ENCODE measurements at places on chromosomes 4 and X.

- DNase-seq: no peak
Measured at GRCh38 chr4:170097681-170098080, 7.9 kb upstream of the AADAT start.

- no peak for DNase-seq
Measured at GRCh38 chr4:10320130-10320529, 137.1 kb downstream of the ZNF518B start.

DNA sequence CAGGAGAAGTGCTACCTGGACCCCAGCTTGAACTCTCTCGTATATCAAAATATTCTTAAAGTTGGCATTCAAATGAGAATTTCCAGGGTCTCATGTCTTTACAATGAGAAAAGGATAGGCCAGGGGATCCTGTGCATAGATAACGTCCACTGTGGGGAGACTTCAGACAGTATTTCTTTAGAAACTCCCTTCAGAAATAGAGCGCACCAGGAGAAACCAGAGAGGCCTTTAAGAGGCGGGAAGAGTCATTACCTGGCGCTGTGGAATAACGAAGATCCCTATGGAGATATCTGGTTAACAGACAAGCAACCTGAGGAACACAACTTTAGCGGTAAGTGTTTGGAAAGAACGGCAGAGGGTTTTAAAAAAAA, 600 bp downstream of the RADX start:
- no peak for DNase-seq

DNA sequence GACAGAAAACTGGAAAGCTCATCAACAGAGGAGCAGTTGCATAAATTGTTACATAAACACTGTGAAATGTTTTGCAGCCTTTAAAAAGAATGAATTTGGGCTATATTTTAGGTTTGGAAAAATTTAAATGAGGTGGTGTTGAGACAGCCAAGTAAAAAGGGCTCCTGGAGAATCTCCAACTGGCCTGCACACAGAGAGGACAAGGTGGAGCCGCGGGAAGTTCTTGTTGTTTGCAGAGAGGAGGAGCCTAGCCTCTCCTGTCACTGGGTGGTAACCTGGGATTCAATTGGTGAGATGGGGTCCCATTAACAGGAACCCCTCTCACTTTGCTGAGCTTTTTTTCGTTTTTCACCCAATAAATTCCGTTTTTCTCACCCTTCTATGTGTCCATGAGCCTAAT, 13.4 kb downstream of the GIMD1 start:
- DNase-seq: no peak

- peak; percentile 59 for DNase-seq
Measured at GRCh38 chr4:123234955-123235354, 161.6 kb upstream of the SPRY1 start.

GRCh38 chr4:102527695-102528283, 26.6 kb downstream of the NFKB1 start:
- DNase-seq: no peak

GRCh38 chrX:17689971-17690409, 47.3 kb upstream of the SCML1 start:
- DNase-seq: peak; percentile 78

GRCh38 chr4:78975865-78976264, 36.6 kb upstream of the PAQR3 start:
- no peak for DNase-seq

- DNase-seq: no peak
Measured at GRCh38 chrX:139823806-139824205, 109.0 kb downstream of the ATP11C start.

DNA sequence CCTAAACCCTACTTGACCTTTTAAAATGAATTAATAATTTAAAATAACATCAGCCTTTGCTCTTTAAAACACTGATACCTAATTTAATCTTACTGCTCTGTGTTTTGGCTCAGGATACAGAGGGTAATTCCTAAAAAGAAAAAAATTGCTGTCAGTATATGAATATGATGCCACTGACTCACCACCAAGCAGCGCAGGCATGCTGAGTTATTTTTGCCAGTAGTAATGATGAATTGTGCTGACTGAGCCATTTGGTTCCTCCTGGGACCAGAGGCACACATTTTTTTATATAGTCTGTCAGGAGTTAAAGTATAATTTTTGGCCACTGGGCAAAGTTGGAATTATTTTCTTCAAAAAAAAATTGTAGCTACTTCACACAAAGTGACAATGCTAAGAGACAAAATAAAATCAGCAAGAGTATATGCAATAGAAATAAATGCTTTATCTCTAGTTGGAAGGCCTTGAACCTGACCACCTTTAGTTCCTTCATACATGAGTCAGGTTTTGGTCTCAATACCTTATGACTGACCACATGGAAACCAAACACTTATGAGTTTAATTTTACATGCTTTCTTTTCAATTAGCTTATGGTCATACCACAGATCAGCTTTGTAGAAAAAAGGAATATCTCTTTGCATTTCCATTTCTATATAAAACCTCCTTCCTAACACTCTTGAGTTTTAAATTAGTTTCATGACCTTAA, 115.1 kb downstream of the PPP3CA start:
- peak; percentile 84 for DNase-seq

- peak; percentile 44 for DNase-seq
Measured at GRCh38 chrX:13069771-13070416, 25.5 kb upstream of the FAM9C start.

GRCh38 chr4:11160288-11160687, 268.4 kb downstream of the HS3ST1 start:
- no peak for DNase-seq

DNA sequence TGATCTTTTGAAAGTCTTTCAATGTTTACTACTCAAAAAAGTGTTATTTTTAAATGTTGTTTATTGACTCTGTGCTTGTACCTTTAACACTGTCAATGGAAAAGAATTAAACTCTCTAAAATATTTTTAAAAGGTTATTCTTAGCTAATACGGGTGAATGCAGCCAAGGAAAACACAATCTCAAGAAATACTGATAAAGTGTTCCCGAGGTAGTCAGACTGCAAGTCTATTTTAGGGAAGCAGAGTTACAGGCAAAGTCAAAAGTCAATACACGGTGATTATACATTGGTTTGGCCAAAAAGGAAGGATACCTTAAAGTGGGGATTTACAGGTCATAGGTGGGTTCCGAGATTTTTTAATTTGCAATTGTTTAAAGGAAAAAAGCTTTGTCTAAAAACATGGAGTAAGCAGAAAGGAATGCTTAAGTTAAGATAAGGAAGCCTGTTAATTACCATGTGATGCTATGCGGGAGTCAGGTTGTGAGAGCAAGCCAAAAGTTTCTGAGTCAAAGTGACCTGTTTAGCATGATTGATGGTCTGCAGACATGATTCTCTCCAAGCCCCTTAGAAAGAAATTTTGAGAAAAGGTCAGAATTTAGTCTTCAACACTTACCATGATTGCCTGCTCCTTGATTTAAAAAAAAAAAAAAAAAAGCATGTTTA, 288.4 kb downstream of the KLHL4 start:
- no peak for DNase-seq

- DNase-seq: no peak
Measured at GRCh38 chr4:157994863-157995262, 178.0 kb downstream of the GASK1B start.

GRCh38 chrX:17038681-17039161, 92.3 kb downstream of the REPS2 start:
- DNase-seq: peak; percentile 20

DNA sequence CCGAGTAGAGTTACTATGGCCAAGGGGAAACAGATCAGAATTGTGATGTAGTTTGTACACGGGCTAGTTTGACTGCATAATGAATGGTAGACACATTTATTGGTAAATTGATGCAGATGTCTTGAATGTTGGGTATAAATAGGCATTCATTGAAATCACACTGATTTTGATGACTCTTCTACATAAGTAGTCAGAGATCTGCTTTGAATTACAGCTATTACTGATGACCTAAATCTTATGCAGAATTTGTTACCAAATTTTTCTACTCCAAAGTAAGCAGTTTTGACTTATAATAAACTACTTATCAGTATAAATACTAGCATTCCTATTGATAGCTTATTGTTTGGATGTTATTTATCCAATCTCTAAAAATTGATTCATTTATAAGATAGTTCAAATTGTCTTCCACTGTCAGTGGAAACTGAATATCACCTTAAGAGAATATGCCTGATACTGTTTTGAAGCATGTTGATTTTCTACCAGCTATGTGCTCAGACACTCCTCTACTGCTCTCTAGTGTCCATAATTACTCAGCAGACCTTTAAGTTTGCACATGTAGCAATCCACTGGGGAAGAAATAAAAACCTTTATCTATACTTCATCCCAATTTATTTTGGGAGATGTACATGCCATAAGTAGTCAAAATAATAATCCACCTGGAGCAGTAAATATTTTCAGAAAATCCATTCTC, 120.3 kb downstream of the RASL11B start:
- DNase-seq: peak; percentile 65

DNA sequence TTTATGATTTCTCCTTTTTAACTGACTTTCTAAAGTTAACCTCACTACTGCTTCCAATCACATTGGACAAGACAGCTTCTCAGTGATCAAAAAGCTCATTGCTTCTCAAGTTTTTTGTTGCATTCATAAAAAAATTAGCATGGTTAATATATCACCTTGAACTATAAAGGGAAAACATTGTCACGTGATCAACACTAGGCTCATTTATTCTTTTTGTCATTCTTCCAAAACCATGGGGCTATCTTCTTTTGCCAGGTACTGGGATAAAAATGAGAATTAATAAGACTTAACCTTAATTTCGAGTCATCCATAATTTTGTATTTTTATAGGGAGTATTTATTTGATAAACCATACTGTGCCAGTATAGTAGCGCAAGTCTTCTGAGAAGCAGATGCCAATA, 1105.9 kb upstream of the TENM3 start:
- DNase-seq: no peak

DNA sequence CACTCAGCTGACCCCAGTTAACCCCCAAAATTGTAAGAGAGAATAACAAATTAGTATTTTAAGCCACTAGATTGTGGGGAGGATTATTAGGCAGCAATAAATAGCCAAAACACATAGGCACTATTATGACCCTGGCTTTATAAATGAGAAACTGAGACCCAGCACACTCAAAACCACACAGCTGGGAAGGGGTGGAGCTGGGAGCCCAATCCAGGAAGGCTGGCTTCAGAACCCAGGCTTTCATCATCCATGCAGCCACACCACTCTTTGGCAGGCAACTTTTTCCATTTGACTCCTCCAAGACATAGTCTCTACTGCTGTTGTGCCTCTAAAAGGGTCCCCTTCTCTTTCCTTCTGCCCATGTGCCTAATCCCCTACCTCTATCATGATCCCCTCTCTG, 253.8 kb downstream of the DHX15 start:
- DNase-seq: no peak

DNA sequence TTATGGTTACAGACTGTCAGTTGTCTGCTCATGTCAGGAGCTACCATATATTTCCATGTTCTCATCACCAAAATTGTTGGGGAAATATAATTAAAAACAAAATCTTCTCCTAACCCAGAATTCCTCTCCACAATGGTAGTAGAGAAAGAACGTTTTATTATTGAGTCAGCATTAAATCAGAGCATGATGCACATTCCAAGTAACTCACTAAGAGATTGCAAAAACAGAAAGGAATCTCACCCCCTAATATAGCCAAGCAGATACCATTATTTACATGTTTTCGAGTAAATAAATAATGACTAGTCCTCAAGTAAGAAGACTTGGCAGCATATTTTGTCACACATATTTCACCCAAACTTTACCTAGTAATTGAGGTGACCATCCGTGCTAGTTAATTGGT, 36.2 kb upstream of the ARHGEF6 start:
- peak; percentile 50 for DNase-seq

DNA sequence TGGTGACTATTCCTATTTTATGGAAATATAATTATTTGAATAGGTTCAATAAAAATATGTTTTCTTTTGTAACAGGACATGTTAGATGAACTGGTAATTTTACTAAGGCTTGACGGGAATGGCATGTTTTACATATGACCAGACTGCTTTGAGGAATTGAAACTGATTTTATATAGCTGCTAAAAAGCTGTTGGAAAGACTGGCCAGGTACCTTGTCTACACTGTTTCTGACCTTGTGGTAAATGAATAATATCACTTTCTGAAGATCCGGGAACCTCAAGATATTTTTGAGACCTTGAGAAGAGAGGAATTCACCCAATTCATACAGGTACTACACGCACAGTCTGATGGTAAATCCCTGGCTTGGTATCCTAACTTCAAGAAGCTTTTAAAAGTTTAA, 42.1 kb upstream of the USP46 start:
- no peak for DNase-seq

DNA sequence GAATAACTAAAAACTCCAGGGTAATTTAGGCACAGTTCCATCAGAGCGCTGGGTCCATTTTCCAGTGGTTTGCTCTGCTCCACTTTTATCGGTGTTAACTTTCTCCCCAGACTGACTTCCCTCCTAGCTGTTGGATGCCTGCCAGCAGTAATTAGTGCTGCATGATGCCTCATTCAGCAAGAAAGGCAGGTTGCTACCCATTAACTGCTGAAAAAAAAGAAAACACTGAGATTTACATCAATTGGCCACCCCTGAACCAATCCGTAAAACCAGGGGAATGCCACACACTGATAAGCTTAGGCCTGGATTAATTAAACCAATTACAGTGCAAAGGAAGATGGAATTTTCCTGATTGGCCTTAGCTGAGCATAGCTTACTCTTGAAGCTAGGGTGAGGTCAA, 182.4 kb upstream of the CXXC4 start:
- DNase-seq: no peak

DNA sequence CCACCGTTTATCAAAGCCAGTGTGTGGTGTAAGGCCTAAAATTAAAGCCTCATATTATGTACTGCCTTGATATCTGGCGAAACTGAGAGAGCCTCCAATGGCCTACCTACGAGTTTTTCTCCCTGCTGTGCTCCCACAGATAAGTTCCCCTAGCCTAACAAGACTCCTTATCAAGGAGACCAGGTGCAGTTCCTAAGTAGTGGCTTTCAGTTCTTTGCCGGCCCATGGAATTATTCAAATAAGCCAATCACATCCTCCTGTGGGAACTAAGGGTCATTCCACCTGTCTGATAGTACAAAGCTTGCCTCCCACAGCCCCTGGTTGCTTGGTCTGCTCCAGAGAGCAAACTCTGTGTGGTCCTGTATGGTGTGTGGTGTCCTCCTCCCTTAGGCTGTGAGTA, 99.8 kb upstream of the TEX13C start:
- DNase-seq: no peak

- DNase-seq: no peak
Measured at GRCh38 chr4:169976951-169977350, 49.2 kb downstream of the MFAP3L start.

- peak; percentile 67 for DNase-seq
Measured at GRCh38 chr4:187027272-187027671, 303.6 kb upstream of the FAT1 start.

- no peak for DNase-seq
Measured at GRCh38 chr4:5964030-5964429, 54.2 kb downstream of the C4orf50 start.

GRCh38 chr4:3465698-3466671, 2.9 kb downstream of the DOK7 start:
- DNase-seq: no peak
